ENCODE measurements at places on chromosomes 7 and 10. TPM values are rescaled to one million over a fixed set of nuclear protein-coding genes. Genes with fewer than 3 reads are reported as not detected.
A peak's percentile ranks its signal among the peaks of the same experiment; 100 is the strongest.

DNA sequence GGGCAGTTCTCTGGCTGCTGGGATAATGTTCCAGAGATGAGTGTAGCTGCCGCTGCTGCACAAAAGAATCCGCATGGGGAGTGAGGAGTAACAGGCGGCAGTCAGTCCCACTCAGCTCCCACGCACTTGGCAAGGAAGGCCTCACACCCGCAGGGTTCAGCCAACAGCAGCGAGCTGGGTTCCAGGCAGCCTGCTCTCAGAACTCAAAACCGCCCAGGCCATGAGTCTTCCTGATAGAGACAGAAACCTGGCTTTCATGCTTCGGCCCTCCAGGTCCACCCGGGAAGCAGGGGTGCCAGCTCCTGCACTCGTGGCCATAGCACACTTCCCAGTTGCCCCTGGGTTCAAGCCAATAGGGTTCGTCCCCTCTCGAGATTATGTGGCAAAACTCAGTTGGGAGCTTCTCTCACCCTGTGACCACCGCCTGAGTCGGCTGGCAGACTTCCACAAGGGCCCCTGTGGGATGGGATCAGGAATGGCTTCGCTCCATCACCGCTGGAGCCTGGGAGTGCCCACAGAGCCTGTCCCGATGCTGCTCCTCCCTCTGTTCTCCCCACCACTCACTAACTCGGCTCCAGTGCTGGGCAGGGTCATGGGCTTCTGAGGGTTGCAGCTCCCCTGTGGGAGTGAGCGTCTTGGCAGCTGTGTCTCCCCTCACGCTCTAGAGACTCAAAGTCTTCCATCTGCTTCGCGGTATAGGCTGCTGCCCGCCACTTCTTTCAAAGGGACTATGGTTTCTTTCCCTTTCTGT lies 20.6 kb downstream of the CLRN3 start:
- DNase-seq: no peak

DNA sequence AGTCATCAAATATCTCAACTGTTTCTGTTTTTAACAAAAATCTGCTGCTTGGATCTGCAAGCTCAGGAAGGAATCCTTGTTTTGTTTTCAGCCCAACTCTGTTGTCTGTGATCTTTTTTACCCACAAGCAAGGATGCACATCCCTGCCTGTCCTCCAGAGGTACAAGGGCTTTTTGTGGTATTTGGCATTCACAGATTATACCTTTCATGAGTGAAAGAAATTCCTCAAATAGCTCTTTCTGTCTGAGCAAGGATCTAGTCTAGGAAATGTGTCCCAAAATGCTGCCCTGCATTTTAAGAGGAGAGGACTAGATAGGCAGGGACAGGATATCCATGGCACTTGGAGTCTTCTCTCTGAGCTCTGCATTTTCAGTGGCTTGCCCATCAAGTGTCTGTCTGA lies 151.8 kb downstream of the BMPER start:
- DNase-seq: no peak

DNA sequence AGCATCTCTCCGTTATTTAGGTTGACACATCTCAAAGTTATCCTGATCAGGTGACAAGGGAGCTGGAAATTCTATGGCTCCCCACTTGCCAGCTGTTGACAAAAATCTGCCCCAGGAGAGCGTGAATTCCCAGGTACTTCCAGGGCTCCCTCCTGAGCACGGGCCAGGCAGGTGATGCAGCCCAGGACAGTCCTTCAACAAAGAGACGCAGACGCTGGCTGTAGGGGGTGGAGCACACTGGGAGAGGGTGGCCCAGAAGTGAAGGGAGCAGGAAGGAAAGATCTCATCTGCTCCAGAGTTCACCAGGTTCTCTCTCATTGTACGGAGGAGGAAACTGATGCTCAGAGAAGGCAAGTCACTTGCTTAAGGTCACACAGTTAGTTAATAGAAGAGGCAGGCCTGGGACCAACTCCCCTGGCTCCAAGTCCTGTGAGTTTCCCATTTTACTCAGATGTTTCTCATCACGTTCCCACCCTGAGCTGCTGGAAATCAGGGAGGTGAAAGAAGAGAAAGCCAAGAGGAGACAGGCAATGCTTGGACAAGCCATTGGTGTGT lies 41.0 kb upstream of the CHST3 start:
- DNase-seq: no peak

Gene NIPSNAP2
- total RNA-seq: 47.1 TPM

DNA sequence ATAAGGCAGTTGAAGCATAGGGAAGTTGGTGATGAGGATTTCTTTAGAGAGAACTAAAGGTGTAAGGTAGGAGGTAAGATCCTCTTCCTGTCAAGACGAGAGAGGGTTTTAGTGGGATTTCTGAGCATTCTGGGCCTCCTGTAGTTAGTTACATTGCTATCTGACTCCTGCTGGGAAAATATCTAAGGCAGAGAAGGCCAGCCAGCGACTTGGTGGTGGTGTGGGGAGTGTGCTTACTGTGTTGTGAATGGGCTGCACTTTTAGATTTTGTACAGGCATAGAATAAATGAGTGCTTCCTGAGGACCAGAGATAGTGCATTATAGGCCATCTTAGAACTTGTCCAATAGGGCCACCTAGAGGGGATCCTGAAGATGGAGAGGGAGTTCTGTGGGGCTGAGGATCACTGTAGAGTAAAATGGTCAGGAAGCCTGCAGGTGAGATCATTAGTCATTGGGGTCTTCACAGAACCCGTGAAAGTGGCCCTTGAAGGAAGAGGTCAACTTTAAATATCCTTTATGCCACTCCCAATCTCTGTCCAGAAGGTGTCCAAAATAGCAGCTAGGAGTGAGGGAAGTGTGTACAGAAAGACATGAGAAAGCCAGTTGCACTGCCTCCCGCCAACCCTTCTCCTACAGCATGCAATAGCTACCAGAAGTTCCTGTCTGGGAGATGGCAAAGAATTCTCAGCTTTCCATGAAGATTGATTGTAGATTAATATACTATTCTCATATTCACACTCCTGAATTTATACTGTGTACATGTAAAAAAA lies 266.6 kb downstream of the POLR1F start:
- no peak for DNase-seq

Gene RASSF4
- 48.5 TPM for total RNA-seq

Gene AKR1C4
- total RNA-seq: not detected

GRCh38 chr10:34168439-34168838 lies 646.7 kb downstream of the PARD3 start:
- no peak for DNase-seq

DNA sequence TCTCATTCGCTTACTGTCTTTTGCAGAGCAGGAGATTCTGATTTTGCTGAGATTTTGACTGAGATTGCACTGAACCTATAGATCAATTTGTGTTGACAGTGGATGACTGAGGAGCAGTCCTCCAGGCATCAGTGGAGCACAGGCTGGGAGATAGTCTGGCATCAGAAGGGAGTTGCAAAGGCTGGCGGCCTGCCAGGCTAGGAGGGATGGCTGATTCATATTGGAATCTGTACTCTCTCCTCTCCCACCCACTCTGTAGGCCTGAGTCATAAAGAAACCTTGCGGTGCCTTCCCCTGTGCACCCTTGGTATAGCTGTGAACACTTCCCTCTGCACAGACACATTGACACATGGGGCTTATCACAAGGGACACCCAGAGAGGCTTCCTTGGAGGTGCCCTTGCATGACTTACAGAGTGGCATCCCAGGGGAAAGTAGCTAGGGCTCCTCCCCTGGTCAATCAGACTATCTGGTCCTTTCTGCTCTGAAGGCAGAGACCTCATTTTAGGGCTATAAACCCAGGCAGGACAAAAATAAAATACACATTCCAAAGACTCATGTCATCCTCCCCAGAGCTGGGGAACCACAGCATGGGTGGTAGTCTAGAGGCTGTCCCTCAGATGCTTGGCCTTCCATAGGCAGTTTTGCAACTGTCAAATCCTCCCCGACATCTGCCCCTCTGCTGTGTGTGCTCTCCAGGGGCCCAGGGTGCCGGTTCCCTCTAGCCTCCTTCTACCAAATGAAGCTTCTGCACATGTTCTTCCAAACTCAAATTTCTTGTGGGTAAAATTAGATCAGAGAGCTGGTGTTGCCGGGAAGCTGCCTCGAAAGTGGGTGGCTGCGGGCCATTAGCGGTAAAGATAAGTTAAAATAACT lies 37.4 kb upstream of the EEPD1 start:
- DNase-seq: peak; percentile 72

DNA sequence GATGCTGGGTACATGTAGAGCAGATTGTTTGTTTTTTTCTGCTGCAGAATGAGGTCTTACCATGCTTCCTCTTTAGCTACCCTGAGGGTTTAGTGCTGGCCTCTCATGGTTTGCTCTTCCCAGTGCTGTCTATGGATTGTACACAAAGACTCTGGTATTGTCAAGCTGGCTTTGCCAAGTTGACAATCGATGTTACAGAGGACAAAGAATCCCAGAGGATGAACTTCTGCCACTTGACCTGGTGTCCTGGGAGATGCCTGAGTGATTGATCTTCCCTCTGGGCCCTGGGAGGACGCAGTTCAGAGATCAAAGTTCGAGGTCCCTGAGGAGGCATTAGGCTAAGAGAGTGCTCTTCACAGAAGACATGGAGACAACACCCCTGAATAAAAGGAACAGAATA lies 865.4 kb downstream of the CCSER2 start:
- no peak for DNase-seq

DNA sequence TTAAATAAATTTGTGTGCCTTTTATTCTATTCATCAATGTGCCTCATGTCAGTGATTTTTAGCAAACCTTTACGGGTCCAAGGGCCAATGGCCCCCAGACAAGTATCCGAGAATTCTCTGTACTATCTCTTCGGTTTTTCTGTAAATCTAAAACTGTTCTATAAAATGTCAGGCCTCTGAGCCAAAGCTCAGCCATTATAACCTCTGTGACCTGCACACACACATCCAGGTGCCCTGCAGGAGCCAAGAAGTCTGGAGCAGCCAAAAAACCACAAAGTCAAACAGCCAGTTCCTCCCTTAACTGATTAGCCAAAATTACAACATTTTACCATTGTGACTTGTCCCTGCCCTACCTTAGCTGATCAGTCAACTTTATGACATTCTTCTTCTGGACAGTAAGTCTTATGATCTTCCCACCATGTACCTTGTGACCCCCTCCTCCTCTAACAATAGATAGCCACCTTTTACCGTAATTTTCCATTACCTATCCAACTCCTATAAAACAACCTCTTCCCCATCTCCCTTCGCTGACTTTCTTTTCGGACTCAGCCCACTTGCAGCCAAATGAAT lies 363.8 kb downstream of the SEMA3D start:
- DNase-seq: no peak

- no peak for DNase-seq
These were observed 202.1 kb downstream of the PTEN start for GRCh38 chr10:88065383-88066049.
